ENCODE measurements at places on chromosomes 16 and 17.

GRCh38 chr17:57819867-57820266 lies 30.0 kb downstream of the MRPS23 start:
- no peak for DNase-seq

GRCh38 chr16:12315330-12316136 lies 339.0 kb downstream of the SNX29 start:
- no peak for DNase-seq

GRCh38 chr17:61560071-61560470 lies 30.9 kb downstream of the NACA2 start:
- no peak for DNase-seq

DNA sequence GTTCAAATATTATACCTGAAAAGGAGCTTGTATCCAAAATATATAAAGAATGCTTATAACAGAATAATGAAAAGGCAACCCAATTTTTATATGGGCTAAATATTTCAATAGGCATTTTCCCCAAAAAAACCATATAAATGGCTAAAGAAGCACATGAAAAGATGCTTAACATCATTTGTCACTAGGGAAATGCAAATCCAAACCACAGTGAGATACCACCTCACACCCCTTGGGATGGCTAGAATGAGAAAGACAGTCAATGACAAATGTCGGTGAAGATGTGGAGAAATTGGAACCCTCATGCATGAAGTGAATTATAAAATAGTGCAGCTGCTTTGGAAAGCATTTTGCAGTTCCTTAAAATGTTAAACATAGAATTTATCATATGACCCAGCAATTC lies 3.1 kb downstream of the TNFRSF13B start:
- no peak for DNase-seq

DNA sequence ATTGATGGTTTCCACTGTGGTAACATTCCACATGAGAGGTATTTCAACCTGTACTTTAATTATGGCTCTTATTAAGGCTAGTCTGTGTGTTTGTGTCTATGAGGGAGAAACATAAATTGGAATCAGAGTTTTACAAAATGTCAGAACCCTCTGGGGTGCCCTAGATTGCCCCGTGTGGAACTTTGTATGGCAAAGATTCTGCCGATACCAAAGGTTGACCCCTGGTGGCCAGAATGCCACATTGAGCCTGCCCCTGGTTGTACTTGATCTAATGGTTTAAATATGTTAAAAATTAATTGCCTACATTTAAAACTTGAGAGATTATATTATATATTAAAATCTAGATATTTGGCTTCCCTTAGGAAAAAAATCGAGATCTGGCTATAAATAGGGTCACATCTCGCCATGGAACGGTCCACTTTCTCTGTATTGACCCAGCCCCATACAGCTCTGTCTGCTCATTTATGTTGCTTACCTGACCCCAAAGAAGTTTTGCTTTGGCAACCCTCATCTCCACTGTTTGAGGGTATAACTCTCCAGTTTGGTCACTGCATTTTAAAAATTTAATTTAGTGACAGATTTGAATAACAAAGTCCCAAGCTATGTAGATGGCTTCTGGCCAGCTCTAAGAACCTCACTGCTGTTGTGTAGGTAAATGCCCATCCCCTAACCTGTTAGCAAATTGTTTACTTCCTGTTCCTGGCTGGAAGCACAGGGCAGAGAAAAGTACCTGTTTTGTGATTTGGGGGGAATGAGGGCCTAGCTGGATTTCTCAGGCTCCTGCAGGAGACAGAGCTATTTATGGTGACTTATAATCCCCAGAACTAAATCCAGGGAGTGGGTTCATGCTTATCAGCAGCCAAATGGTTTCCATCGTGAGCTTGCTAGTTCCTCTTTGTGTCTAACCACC lies 95.0 kb downstream of the PLCG2 start:
- peak; percentile 85 for DNase-seq

DNA sequence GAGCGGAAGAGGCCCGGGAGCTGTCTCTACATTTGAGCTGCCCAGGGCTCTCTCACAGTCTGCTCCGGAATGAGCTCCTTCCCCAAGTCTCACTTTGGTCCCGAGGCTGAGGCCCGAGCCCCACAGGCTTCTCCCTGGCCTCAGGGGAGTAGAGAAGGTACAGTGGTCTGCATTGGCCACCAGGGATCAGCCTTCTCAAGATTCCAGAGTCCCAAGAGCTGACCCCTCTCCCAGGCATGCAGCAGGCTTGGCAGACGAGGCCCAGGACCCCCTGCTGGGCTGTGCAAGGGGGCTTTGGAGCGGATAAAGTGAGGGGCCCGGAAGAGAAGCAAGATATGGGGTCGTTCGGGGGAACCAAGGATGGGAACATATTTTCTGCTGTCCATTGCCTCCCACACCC lies 3.1 kb downstream of the PRSS27 start:
- no peak for DNase-seq

DNA sequence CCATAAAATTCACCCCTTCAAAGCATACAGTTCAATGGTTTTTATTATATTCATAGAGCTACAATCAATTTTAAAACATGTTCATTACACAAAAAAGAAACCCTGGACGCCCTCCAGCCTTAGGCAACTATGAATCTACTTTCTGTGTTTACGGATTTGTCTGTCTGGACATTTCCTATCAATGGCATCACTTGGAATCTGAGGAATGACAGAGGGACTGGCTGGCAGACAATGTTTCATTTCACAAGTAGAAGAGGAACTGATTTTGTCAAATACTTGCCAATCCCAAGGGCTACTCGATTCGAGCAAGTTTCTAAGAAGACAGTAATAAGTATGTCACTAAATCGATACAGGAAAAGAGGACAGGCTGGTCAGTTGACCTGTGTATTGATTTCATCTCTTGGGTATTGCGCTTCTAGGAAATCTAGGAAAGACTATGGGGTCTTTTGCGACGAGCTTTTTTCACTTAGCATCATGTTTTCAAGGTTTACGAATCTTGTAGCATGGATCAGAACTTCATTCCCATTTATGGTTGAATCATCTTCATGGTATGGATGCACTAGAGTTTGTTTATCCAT lies 56.6 kb downstream of the RGS9 start:
- no peak for DNase-seq

GRCh38 chr17:75813081-75814020 lies 28.7 kb downstream of the UNK start:
- DNase-seq: no peak

- peak; percentile 28 for DNase-seq
Observed at GRCh38 chr17:57086069-57086930, 1.3 kb downstream of the AKAP1 start.

DNA sequence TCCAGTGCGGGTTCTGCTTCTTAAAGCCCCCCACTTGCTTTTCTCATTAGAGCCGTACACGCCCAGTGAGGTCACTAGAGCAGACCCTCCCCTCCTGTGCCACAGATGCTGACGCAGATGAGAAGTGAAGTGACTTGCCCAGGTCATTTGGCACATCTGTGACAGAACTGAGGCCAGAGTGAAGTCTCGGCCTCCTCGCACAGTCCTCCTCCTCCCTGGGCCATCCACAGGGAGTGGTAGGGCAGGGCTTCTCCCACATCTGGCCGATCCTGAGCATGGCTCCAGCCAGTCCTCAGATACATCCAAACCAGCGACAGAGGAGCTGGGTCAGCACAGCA lies 15.3 kb upstream of the TBX2 start:
- no peak for DNase-seq

GRCh38 chr17:66302761-66303626 lies 581 bp downstream of the PRKCA start:
- peak; percentile 32 for DNase-seq

- no peak for DNase-seq
Observed at GRCh38 chr17:46819906-46820351, 1.4 kb upstream of the WNT3 start.

DNA sequence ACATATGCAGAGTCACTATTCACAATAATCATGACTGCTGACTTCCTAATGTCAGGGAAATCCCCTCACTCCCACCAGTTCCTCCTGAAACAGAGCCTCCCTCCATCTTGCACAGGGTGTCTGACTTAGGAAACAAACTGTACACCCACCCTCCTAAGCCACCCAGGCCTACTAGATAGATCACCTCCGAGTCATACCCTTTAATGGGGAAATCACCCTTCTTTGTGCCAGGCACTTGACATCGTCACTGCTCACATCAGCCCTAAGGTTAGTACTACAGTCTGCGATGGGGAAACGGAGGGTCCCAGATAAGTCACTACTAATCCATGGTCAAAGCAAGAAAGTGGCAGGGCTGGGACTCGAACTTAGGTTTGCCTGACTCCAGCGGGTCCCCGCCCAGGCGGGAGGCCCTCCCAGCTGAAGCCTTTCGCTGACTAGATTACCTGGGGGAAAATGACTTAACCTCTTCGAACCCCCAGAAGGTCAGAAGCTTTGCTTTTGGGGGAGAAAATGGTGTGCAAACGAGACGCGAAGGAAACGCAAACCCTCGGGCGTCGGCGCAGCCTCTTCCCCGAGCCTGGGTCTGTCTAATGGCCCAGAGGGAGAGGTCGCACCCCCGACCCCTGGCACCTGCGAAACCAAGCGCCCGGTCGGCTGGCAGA lies 3.4 kb upstream of the MLLT6 start:
- peak; percentile 91 for DNase-seq

DNA sequence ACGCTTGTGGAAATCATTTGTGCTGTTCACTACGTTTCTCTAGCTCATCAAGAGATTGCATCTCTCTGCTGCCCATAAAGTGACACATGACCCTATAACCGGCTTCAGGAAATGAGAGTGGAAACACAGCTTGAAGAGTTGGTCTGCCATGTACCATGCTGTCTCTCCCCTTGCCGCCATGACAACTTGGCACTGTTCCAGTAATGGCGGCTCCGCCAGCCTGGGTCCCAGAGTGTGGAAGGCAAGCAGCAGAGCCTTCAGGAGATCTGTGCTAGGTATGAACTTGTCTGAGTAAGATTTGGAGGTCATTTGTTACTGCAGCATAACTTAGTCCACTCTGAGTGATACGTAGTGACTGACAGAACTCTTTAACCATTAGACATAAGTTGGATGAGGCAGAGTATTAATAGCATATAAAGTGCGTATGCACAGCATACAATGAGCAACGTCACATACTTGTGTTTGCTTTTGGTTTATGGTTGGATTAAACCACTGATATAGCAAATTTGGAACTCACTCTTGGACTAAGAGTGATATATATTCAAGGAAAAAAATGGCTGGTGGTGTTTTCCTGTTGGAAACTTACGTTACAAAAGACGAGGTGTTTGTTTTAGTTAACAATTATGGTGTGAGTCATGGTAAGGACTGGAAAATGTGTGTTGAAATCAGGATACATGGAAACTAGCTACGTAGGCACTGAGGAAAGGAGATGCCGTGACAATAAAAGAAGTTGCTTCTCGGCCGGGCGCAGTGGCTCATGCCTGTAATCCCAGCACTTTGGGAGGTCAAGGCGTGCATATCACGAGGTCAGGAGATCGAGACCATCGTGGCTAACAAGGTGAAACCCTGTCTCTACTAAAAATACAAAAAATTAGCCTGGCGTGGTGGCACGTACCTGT lies 24.4 kb upstream of the PMP22 start:
- no peak for DNase-seq

DNA sequence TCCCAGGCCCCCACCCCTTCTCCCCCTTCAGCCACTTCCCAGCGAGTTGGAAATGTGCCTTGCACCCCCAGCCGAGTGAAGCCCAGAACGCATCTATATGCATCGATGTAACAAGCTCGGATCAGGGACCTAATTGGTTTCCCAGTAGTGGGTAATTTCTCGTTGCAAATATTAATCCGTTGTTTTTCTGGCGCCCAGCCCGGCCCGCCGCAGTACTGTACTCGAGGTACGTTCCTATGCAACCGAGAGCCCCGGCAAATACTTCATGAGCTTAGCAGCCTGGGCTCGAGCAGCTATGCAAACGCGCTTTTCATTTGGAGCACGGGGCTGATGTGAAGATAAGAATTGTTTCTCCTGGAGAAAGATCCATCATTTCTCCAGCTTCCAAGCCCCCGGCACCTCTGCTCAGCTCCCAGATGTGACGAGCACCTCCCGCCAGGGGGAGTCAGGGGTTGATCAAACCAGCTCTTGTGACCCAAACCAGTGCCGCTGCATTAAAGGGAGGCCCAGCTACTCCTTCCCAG lies 229.8 kb downstream of the KATNIP start:
- no peak for DNase-seq

Measured in suppressor macrophage (primary cell).